ENCODE measurements at places on chromosomes 16 and 17. TPM values are rescaled to one million over a fixed set of nuclear protein-coding genes. Genes with fewer than 3 reads are reported as not detected.

- no peak for DNase-seq
Observed at GRCh38 chr17:62970610-62971009, 4.6 kb downstream of the TANC2 start.

GAS2L2 gene
- not detected for polyA plus RNA-seq

STX4 gene
- polyA plus RNA-seq: 36.5 TPM

GRCh38 chr17:17685775-17686291, 4.6 kb downstream of the RAI1 start:
- no peak for DNase-seq

DNA sequence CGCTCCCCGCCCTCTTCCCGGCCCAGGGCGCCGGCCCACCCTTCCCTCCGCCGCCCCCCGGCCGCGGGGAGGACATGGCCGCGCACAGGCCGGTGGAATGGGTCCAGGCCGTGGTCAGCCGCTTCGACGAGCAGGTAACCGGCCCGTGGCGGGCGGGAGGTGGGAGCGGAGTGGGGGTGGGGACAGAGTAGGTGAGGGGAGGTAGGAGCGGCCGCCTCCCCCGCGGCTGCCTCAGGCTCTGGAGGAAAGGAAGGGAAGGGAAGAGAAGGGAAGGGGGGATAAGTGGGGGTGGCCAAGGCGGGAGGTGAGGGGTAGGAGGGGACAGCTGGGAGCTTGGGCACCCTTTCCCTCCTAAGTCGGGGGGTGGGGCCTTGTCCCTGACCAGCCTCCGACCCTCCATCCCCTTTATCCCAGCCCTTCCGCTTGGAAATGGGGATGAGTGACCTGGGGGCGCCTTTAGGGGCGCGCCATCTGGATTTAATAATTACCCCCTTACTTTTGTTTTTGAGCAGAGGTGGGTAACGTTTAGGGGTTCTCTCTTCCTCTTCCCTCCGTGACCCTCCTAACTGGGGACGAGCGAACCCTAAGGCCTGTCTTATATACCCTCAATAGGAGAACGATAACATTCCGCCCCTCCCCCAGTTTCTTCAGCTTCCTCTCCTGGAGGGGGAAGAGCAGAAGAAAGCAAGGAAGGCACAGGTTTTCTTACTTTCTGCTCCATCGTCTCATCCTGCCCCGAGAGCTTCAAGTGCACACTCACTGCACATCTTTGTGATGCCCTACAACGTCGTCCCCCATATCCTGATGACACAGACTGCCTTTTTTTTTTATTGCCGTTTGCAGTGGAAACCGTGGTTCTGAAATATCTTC, 694 bp downstream of the NF1 start:
- DNase-seq: peak; percentile 69

DNA sequence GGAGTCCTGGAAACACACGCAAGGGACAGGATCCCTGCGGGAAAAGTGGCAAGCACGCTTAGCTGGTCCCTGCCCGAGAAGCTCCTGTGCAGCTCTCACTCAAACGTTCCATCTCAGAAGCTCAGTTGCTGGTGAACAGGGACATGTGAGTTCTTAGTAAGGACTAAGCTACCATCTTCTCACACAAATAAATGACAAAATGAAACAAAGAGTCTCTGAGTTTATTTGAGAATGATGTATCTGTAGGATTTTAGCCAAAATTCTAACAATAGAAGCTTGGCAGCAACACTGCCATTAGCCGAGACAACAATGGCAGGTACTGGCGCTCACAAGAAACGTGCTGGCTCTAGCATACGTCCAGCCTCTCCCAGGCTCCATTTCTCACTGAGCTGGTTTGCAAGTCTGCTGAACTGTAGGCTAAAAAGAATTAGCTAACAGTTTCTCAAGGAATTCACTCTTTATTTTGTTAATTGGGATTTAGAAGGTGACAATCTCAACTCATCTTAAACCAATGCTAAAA, 90.2 kb downstream of the VPS53 start:
- no peak for DNase-seq

DHRS7B gene
- polyA plus RNA-seq: 25.8 TPM

- no peak for DNase-seq
Observed at GRCh38 chr17:50347117-50347893, 1.4 kb downstream of the XYLT2 start.

DNA sequence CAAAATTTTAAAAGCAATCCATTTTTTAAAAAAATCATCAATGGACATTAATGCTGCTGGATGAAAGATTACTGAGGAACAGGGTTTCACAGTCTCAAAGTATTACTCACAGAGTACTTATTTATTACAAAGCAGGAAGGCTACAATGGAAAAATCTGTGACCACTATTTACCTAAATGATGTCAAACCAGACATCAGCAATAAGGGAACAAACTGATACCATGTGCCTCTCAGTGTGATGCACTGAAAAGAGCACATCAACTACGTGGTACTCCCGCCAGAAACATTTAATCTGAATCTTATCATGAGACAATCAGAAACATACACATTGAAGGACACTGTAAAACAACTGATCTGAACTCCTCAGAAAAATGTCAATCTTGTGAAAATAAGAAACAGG, 124.2 kb downstream of the PARN start:
- DNase-seq: no peak

- no peak for DNase-seq
Observed at GRCh38 chr16:86580063-86580790, 1.9 kb downstream of the FOXL1 start.

ACAP1 gene
- polyA plus RNA-seq: 10.0 TPM

CSH1 gene
- not detected for polyA plus RNA-seq

DNA sequence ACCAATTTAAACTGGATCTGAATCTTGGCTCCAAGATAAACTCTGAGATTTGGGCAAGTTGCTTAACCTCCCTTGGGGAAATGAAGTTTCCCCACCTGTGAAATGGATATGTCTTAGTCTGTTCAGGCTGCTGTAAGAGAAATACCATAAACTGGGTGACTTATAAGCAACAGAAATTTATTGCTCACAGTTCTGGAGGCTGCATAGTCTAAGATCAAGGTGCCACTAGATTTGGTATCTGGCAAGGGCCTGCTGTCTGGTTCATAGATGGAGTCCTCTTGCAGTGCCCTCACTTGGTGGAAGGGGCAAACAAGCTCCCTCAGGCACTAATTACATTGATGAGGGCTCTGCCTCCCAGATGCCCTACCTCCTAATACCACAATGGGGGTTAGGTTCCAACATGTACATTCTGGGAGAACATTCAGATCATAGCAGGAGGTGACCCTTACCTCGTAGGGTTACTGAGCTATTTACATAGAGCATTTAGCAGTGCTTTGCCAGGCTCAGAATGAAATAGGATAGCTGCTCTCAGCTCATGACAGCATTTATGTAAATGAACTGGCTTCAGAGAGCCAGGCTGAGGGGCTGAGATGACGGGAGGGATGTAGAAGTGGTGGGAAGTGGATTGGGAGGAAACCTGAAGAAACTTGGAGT, 83.9 kb downstream of the SPECC1 start:
- DNase-seq: no peak

DNA sequence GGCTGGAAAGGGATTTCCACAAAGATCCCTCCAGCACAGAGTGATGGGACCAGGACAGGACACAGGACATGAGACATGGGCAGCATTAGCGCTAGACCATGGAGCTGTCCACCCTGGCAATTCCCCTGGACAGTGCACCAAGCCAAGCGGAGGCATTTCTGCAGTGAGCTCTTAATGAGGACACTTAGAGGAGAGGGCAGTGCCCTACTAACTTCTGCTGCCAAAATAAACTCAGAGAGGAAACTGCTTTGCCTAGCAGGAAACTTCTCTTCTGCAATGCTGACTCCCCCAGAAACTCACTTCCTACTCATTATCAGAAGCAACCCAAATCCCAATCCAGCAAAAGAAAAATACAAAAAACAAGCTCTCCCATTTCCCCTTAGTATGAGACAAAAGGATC, 119.2 kb downstream of the HS3ST2 start:
- DNase-seq: no peak

- DNase-seq: no peak
Observed at GRCh38 chr17:74051348-74051747, 152.1 kb upstream of the RPL38 start.

DNA sequence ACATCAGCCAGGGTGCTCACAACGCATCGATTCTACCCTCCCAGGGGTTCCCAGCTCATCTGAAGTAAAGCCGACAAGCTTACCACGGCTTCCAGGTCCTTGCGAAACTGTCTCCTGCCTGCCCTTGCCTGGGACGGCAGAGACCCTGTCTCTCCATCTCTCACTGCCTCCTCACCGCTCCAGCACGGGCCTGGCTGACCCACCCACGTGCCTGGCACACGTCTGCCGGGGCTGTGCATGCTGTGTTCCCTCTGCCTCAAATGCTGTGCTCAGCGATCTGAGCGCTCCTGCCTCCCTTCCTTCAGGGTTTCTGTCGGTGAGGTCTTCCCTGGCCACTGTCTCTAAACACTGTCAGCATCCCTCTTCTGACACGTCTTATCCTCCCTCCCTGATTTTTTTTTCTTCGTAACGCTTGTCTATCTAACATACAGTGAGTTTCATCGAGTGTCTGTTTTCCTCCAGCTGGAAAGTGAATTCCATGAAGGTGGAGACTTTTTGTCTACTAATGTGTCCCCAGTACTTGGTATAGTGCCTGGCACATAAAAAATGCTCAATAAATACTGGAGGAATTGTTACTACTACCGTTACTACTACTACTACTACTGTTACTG, 208.4 kb downstream of the IRF8 start:
- no peak for DNase-seq

CLEC18C gene
- polyA plus RNA-seq: 0.33 TPM

DNA sequence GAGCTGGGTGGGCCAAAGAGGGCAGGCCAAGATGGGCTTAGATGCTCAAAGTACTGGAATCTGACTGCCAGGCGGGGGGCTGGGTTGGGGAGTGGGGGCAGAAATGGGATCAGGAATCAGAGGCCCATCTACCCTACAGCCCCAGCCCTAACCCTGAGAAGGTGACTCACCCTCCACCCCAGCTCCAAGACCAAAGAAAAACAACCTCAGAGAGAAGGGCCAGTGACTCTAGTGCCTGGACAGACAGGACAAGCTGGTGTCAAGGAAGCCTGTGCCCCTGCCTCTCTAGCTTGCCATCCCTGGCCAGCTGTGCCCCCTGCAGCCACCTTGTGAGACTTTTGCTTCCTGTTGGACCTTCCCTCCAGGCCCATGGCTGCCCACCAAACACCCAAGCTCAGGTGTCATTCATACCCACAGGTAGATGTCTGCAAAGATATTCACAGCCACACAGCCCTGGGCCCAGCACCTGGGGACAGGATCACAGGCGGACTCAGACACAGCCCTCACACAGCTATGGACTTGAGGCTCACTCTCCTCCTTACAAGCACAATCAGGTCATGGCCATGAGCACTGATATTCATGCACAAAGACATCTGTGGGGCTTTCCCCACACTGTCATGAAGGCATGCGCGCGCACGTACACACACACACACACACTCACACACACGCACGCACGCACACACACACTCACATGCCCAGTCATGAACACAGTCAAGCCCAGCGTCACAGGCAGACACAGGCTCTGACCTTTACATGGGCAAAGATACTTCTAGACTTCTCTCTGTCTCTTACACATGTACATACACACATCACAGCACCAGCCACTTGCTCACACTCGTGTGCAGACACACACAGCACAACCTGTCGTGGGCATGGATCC, 2.8 kb downstream of the WNT3 start:
- DNase-seq: no peak

- DNase-seq: peak; percentile 79
Observed at GRCh38 chr16:46853713-46854443, 22.9 kb upstream of the C16orf87 start.

DNA sequence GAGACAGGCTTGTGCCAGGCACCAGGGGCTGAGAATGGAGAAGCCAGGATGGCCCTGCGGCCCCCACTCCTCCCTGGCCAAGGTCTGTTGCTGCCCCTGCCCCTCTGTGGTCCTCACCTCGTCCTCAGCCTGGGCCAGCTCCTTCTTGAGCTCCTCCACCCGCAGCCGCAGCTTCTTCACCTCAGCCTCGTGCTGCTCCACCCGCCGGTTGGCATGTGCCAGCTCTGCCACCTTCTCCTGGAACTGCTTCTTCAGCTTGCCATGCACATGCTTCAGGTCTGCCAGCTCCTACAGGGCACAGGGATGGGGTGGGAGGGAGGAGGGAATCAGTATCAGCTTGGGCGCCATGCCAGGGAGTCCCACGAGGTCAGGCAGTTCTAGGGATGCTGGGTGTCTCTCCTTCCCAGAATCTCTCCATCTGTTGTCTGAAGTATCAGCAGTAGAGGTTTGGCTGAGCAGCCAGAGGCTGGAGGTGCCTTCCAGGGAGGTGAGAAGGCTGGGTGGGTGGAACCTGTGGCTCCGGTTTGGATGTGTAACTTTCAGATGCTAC, 20.1 kb downstream of the CCDC102A start:
- DNase-seq: no peak

DNA sequence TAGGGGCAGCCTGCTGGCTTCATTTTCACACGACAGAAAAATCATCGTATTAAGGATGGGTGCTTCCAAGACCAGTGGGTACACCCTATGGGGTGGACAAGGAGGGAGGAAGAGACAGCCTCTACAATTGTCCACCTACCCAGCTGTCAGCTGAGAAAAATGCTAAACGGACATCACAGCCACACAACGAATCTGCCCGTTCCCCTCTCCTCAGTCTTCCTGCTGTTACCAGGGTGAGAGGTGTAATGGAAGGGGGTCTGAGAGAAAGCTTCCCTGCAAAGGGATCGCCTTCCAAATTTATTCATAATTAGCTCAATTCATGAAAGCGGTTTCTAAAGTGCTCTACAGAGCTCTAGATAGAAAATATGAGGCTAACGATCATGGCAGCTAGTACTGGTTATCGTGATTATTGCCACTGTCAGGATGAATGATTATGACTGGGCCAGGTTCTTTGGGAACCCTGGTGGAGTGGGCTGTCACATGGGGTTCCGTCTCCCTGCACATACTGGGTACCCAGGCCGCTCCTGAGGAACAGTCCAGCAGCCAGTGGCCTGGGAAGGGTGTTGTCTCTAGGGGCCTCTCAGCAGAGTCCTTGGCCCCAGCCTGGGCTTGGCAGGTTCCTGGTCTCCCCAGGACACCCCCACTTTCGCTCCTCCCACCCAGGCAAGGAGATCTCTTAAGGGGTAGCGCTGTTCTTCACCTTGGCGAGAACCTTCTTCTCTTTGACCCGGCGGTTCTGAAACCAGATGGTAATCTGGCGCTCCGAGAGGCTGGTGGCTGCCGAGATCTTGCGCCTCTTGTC, 2.2 kb downstream of the HOXB13 start:
- no peak for DNase-seq
